ENCODE measurements at places on chromosomes 2 and 18.
A peak's percentile ranks its signal among the peaks of the same experiment; 100 is the strongest.

DNA sequence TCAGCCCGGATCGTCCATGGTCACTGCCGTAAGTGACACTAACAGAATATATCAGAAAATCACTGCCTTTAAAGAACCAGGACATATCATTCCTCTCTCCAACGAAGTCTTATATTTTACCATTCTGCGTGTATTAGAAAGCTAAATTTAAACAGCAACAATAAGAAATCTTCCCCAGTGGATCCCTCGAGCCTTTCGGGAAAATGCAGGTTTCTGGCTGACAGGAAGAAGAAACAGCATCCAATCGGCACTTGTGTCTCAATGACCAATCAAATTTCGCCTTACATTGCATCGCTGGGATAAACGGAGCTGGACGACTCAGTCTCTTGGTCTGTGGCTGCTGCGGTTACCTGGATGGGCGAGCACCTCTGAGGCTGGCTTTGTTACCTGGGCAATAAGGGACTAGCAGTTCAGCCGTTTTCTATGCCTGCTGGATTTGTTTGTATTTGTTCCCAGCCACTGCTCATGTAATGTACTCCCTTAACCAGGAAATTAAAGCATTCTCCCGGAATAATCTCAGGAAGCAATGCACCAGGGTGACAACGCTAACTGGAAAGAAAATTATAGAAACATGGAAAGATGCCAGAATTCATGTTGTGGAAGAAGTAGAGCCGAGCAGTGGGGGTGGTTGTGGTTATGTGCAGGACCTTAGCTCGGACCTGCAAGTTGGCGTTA is at the start of gene DUSP19:
Gene DUSP19, plus strand, starts transcription at position 284 of the 675 bp plus-strand sequence. Its CDS starts 187 bp downstream, at position 471.
- DNase-seq = peak; percentile 64

- DNase-seq = no peak
These were observed 83.0 kb downstream of the GBX2 start for GRCh38 chr2:236085211-236085610.

GRCh38 chr18:10793730-10794370 is 268.0 kb downstream of the NAPG start:
- DNase-seq = no peak

DNA sequence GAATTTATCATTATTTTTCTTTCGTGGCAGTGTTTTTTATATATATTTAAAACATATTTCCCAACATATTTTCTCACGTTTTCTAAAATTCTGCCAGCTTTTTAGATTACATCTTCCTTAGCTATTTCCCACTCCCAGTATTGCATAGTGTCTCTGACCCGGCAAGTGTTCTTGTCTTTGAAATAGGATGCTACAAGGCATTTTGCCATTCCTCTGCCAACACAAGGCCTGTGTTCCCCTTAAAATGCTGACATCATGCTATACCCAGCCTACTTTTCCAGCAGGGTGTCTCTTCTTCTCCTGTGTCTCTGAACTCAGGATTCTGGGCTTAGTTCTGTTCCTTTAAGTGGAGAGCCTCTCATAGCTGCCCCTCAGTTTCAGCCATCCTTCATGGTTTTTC is 115.2 kb downstream of the DIS3L2 start:
- DNase-seq = no peak

- DNase-seq = no peak
These were observed 469.4 kb downstream of the DLGAP1 start for GRCh38 chr18:3985664-3986063.

DNA sequence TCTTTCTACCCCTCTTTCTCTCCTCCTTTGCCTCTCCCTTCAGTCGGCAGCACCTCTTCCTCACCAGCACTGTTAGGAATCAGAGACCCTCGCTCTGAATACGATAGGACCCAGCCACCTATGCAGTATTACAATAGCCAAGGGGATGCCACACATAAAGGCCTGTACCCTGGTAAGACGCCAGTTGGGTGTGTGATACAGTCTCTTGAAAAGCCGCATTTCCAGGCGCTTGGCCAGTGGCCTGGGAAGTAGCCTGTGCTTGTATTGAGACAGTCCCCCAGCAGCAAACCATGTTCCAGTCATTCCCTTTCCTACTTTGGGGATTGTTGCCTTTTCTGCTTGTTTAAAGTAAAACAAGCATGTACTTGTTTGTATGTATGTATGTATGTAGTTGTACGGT is 118.4 kb upstream of the DAPL1 start:
- DNase-seq = no peak

DNA sequence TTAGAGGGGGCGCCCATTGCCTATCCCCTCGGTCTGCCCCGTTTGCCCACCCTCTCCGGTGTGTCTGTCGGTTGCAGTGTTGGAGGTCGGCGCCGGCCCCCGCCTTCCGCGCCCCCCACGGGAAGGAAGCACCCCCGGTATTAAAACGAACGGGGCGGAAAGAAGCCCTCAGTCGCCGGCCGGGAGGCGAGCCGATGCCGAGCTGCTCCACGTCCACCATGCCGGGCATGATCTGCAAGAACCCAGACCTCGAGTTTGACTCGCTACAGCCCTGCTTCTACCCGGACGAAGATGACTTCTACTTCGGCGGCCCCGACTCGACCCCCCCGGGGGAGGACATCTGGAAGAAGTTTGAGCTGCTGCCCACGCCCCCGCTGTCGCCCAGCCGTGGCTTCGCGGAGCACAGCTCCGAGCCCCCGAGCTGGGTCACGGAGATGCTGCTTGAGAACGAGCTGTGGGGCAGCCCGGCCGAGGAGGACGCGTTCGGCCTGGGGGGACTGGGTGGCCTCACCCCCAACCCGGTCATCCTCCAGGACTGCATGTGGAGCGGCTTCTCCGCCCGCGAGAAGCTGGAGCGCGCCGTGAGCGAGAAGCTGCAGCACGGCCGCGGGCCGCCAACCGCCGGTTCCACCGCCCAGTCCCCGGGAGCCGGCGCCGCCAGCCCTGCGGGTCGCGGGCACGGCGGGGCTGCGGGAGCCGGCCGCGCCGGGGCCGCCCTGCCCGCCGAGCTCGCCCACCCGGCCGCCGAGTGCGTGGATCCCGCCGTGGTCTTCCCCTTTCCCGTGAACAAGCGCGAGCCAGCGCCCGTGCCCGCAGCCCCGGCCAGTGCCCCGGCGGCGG is 1.7 kb downstream of the MYCN start:
- DNase-seq = no peak

- DNase-seq = no peak
These were observed 217.5 kb upstream of the SOX11 start for GRCh38 chr2:5474716-5475115.

- no peak for DNase-seq
These were observed 358.4 kb upstream of the NRP2 start for GRCh38 chr2:205323929-205324328.

- no peak for DNase-seq
These were observed 741 bp downstream of the GPR148 start for GRCh38 chr2:130729322-130730299.

- DNase-seq = peak; percentile 60
These were observed at the start of gene TP53I3 for GRCh38 chr2:24084386-24085199. TSS of gene TP53I3 (minus strand) at chr2:24084834. CDS start at chr2:24084326, 508 bp downstream.

- DNase-seq = no peak
These were observed 117.9 kb downstream of the MYCN start for GRCh38 chr2:16058256-16058655.

DNA sequence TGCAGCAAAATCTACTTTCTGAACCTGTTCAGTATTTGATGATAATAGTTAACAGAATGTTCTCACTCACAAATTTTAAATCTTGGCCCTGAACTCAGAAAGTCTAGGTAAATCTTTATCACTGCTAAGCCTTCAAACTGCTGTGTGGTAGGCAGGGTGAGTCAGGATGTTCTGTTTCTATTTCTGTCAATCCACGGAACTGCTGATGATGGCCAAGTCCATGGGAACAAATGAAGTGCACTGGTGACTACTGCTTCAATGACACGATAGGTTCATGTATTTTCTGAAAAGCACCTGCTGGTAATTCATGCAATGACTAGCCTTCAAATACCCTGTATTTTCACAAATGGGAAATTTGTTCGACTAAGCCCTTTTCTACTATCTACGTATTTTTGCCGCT is 14.2 kb downstream of the NIFK start:
- no peak for DNase-seq

DNA sequence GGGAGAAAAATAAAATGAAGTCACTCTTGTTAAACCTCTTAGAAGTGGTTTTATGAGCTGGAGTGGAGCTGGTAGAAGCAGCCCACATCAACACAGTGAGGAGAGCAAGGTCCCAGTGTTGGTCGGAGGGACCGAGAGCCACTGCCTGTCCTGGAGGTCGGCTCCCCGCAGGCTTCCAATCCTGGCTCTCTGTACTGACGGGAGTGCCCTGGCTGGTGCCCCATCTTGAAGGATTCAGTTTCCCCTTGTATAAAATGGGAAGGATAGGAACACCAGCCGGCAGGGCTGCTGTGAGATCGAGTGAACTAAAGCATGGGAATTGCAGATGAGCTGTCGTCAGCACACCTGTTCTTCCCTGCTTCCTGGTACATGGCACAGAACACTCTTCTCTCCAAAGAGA is 104.3 kb upstream of the ID2 start:
- DNase-seq = no peak

GRCh38 chr2:25606892-25607291 is 66.5 kb downstream of the DTNB start:
- no peak for DNase-seq

DNA sequence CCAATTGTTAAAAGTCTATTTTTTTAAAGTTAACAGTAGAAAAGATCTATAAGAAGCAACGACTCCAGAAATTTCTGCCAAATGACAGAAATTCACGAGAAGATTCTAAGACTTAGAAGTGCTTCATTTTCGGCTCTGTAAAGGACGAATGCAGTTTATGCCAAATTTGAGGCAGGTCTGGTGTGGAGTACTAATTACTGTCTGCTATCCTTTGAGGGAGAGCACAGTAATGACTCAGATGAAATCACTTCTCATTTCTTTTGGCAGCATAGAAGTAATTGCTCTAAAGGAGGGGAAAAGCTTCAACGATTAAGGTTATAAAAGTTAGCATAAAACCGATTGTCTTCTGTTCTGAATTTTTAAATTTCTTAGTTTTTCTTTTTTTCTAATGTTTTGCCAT is 11.4 kb downstream of the G6PC2 start:
- DNase-seq = no peak

DNA sequence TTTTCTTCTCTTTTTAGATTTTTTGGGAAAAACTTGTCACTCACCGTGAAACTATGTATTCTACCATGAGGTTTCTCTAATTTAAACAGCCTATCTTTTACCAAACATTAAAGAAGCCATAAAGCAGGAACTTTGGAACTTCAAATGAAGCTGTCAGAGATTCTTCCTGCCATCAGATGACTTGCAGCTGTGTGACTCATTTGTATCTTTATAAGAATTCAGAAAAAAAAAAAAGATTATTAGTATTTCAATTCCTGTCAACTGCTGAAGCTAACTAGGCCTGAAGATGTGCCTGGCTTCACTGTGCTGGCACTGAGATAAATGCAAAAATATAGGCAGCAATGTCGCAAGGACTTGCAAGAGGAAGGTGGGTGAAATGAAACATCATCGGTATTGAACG is 1399.1 kb upstream of the PIK3C3 start:
- no peak for DNase-seq

GRCh38 chr2:177753682-177754491 is 318.7 kb downstream of the PDE11A start:
- no peak for DNase-seq

- DNase-seq = no peak
These were observed 850.6 kb upstream of the ACVR2A start for GRCh38 chr2:146994246-146994645.

DNA sequence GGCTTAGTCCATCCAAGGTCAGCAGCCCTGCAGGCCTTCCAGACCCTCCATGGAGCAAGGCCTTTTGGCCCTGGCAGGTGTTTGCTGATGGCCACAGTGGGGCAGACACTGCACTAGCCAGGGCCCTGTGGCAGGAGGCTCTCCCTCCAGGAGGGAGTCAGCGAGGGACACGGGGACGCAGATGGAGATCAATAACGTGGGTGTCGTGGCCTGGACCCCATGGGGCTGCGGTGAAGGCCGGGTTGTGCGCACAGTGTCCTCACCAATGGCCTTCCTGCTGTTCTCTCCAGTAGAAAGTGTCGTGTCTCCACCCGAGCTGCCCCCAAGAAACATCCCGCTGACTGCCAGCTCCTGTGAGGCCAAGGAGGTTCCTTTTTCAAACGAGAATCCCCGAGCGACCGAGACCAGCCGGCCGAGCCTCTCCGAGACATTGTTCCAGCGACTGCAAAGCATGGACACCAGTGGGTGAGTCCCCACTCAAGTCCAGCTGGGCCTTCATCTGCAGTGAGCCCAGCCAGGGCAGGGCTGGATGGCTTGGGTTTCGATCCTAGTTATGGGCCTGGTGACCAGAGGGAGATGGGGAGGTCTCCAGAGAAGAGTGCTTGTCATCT is 65.4 kb downstream of the INPP5D start:
- no peak for DNase-seq

DNA sequence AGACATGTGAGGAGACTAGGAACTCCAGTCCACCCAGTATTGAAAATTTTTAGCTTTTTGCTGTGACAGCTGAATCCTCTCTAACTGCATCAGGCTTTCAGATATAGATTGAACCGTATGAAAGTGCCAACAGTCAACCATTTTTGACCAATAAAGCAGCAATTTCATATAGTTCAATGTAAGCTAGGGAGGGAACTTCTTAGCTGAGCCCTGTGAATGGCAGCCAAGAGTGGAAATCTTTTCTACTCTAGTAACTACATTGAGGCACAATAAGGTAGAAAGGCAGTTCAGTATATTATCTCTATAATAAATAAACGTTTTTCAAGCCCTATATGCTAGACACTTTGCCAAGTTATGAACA is 96.3 kb upstream of the TANK start:
- no peak for DNase-seq

DNA sequence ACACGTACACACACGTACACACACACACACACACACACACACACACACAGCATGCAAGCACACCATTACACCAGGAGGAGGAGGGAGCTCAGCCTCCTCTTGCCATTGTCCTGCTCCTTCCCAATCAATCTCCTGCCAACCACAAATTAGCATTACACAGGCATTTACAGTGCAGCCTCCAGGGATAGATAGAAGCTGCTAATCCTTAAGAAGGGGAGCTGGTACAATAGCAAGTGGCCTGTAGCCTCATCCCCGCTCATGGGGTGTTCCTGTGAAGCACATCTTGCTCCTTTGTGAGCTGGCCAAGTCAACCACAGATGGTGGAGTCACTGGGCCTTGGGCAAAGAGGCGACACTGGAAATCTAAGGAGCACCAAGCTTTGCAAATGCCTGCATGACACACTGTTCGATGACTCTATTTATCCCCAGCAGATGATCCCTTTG is 110.3 kb upstream of the PKDCC start:
- no peak for DNase-seq

DNA sequence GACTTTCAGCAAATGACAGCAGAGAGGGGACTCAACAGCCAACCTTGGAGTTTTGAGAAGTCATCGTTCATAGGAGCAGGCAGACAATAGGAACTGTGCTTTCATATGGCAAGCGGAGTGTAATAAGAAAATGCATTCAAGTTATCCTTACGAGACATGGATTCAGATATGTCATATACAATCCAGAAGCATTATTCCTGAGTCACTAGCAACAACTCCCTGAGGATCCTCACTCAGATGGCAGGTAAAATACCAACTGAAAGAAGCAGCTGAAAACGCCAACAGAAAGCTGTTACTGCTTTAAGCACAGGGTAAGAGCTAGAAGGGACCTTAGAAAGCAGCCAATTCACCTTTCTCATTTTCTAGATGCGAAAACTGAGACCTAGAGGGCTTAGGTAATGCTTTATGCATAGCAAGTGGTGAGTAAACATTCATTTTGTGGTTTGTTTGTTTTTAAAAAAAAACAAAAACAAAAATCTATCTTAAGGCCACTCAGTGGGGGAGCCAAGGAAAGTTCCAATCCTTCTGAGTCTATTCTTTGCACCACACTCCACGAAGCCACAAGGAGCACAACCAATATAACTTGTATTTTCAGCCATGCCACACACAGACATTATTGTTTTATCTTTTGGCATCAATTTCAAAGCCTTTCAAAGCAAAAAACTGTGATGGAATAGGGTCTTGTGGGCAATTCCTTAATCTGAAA is 89.1 kb upstream of the RIOK3 start:
- DNase-seq = no peak
